ENCODE measurements at places on chromosomes 12 and 14. TPM values are rescaled to one million over a fixed set of nuclear protein-coding genes. Genes with fewer than 3 reads are reported as not detected.

GRCh38 chr14:89807151-89807550 is 147.4 kb downstream of the EFCAB11 start:
- no peak for DNase-seq

FGF6 gene
- not detected for total RNA-seq

LRRC9 gene
- total RNA-seq: 0.82 TPM

CLEC6A gene
- not detected for total RNA-seq

MON2 gene
- total RNA-seq: 49.7 TPM

KRT72 gene
- not detected for total RNA-seq

NRIP2 gene
- not detected for total RNA-seq

DNA sequence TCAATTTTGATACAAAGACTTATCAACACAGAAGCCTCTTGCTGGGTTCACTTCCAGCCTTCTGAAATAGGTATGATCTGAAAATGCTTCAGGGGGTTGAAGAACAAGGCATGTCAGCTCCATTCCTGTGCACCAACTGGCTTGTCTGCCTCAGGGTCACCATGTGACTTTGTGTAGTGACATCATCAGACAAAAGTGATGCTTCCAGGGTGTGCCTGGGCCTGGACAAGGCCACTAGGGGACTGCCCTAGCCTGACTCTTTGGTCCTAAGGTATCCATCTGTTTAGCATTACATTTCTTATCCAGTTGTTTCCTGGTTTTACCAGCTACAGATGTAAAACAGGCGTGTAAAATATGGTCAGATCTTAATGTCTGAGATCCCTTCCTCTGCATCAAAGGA is 155.6 kb downstream of the CAND1 start:
- no peak for DNase-seq

RFC5 gene
- total RNA-seq: 20.8 TPM

DNA sequence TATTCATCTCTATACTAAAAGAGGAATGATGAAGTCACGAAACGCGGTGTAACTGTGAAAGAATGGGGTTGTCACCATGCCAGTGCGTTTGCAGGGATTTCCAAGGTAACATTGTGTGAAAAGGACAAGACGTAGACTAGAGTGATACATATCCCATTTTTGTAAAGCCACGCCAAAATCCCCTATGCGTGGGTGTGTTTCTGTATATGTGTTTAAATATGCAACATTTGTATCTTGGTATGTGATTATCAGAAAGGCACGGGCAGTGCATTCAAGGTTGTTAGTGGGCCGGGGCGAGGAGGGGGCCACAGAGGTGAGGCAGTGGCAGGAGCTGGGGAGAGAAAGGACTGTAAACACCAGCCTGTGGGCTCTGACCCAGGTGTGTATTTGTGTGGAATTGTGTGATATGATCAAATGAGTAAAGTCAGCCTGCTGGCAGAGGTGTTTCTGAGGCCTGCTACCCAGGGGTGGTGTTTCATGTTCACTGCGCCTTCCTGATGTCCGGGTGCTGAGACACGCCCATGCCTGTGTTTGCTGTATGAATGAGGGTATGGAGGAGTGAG is 137.8 kb downstream of the ADGRD1 start:
- no peak for DNase-seq

- DNase-seq: no peak
Observed at GRCh38 chr12:121789800-121790728, 3.4 kb downstream of the RHOF start.

GRCh38 chr12:80442426-80443222 is 1.4 kb upstream of the PTPRQ start:
- no peak for DNase-seq

- no peak for DNase-seq
Observed at GRCh38 chr14:59868021-59868420, 2.6 kb downstream of the RTN1 start.

DNA sequence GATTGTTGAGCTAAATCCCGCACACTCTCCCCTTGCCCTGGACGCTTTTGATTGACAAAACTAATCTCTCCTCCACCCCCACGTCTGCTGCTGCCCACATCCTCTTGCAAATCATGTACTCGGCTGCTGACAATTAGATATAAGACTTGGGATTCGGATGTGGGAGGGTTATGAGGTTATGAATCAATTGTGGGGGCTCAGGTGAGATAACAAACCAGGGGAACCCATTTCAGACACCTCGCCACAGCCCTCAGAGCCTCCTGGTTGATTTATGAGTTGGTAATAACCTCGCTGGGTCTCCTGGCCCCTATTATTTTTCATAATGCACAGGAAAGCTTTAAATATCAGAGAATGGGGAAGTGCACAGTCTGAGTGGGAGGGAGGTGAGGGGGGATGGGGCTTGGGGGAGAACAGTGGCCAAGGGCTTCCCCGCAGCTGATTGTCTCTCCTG is 449.9 kb downstream of the DPF3 start:
- no peak for DNase-seq

DNA sequence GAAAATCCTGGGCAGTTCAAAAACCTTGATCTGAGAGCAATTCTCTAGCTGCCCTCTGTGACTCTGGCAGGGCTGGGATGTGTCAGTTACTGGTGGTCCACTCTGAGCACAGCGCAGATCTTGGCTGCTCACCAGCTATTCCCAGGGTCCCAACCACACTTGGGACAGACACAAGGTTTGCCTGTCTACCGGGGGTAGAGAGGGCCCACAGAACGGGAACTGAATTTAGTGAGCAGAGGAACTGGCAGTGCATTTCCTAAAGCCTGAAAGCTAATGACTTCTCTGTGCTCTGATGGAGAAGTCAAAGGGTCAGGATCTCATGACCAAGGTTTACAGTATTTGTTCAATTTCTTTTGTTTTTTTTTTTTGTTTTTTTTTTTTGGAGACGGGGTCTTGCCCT is 2.6 kb downstream of the PDE6H start:
- DNase-seq: no peak

RTN1 gene
- 877 TPM for total RNA-seq

DNA sequence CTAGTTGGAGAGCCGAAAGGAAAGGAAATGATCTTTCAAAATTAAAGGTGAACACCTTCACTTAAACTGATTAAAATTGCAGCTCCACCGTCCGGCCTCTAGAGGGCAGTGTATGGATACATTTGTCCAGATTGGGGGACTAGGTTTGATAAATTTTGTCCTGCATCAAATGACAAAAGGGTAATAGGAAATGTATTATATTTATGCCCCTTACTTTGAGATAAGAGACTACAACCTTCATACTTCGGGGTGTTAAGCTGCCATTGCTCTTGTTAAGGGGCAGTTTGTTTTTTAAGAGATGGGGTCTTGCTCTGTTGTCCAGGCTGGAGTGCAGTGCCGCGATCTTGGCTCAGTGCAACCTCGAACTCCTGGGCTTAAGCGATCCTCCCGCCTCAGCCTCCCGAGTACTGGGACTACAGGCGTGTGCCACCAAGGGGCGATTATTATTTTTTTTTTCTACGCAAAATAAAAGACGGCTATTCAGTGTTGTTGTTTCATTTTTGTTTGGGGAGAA is 818 bp upstream of the SUOX start:
- DNase-seq: peak; percentile 56

DNA sequence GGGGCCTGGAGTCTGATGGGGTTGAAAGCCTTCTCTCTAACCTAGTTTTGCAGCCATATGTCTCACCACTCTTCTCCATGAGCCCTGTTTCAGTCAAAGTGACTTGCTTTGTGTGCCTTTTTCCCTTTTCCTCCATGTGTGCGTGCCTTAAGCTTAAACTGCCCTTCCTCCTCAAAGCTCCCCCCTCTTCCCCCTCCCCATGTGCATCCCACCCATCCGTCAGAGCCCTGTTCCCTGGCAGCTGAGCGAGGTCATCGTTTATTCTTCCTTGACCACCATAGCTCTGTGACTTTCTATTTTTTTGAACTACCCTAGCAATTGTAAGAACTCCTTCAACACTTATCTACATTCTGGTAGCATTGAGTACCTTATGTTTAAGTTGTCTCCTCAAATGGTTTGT is 24.9 kb downstream of the SAMD4A start:
- DNase-seq: no peak

- DNase-seq: no peak
Observed at GRCh38 chr14:53951627-53952303, 4.9 kb downstream of the BMP4 start.

- DNase-seq: no peak
Observed at GRCh38 chr12:77435446-77436091, 370.2 kb upstream of the E2F7 start.

GRCh38 chr12:128322341-128322740 is 55.4 kb downstream of the TMEM132C start:
- DNase-seq: no peak

SPIC gene
- not detected for total RNA-seq

SDR9C7 gene
- 0.41 TPM for total RNA-seq

GRCh38 chr12:123115409-123116121 is 35.3 kb downstream of the PITPNM2 start:
- peak; percentile 64 for DNase-seq

GRCh38 chr14:104171029-104171697 is 32.8 kb downstream of the KIF26A start:
- DNase-seq: no peak

SLC25A21 gene
- 6.1 TPM for total RNA-seq

OVCH1 gene
- 0.41 TPM for total RNA-seq

- no peak for DNase-seq
Observed at GRCh38 chr12:4261655-4262054, 11.9 kb upstream of the CCND2 start.
